ENCODE measurements at places on chromosomes 13 and 19.
A peak's percentile ranks its signal among the peaks of the same experiment; 100 is the strongest.

DNA sequence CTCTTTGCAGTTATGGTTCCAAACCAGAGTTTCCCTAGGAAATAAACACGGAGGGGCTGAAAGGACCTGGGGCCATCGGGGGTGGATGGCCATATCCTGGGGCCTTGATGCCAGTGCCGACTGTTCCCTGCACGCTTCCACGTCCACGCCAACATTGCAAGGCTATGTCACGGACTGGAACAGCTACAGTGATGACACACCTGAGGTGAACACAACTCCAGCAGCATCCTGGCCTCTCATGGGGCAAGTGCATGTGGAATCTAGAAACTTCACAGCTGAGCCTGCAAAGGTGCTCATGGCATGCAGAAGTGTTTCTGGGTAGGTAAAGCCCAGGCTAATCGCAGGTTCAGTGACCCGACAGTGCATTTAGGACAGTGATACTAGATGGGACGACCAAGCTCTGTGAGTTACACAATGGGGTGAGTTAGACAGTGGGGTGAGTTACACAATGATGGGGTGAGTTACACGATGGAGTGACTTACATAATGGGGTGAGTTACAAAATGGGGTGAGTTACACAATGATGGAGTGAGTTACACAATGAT lies 52.0 kb upstream of the GAS6 start:
- DNase-seq, result no peak

- no peak for DNase-seq
Measured at GRCh38 chr19:50204811-50205675, 1.6 kb downstream of the MYH14 start.

DNA sequence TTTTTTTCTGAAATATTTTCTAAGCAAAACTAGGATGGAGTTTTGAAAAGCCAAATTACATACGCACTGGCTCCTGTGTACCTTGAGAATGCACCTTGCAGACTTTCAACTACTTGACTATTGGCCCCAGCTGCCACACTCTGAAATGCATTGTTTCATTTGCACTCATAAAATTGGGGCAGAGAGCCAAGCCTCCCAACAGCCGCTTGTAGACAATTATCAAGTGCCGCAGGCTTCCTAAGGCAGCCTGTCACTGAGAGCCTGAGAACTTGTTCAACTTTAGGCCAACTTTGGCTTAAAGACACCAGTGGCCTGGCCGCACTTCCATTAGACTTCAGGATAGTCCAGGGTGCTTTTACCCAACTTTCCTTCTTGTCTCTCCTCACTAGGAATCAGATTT lies 115.7 kb upstream of the STARD13 start:
- DNase-seq, result no peak

- no peak for DNase-seq
Measured at GRCh38 chr19:33702606-33703437, 81.1 kb downstream of the CHST8 start.

- DNase-seq, result no peak
Measured at GRCh38 chr19:5890099-5890498, 13.5 kb downstream of the NDUFA11 start.

- DNase-seq, result no peak
Measured at GRCh38 chr13:111508164-111508870, 187.9 kb downstream of the TEX29 start.

- DNase-seq, result no peak
Measured at GRCh38 chr19:47657719-47658118, 48.8 kb downstream of the BICRA start.

DNA sequence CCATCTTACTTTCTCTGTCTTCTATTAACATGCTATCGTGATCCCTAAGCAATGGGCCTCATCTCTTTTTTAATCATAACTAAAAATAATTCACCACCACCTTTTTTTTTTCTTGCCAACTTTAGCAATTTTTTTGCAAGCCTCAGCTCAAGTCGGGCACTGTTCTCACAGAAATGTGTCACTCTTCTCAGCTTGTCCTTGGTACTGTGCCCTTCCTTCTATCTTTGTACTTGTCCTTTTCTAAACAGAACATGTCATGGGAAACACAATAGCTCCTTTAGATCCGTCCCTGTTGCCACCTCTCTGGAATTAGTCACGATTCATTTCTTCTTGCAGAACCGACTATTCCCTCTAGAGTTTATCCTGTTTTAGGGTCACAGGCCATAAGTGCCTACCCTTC lies 10.3 kb downstream of the SERP2 start:
- DNase-seq, result no peak

DNA sequence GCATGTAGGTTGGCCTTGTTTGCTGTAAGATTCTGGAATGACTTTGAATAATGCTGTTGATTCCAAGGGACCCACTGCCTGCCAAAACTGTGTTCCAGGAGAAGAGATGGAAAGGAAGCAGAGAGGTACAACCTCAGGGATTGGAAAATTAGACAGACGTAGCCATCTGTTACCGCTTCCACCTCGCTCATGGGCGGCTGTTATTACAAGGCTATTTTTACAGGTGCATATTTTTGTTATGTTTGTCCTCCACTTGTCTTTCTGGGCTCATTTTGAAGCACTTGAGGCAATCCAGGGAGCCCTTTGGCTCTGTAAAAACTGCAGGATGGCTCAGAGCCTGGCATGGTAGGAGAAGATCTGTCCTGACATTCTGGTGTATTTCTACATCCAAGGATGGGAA lies 276.4 kb upstream of the TMTC4 start:
- DNase-seq, result no peak

GRCh38 chr19:54556194-54556593 lies 17.4 kb upstream of the LILRA2 start:
- no peak for DNase-seq

DNA sequence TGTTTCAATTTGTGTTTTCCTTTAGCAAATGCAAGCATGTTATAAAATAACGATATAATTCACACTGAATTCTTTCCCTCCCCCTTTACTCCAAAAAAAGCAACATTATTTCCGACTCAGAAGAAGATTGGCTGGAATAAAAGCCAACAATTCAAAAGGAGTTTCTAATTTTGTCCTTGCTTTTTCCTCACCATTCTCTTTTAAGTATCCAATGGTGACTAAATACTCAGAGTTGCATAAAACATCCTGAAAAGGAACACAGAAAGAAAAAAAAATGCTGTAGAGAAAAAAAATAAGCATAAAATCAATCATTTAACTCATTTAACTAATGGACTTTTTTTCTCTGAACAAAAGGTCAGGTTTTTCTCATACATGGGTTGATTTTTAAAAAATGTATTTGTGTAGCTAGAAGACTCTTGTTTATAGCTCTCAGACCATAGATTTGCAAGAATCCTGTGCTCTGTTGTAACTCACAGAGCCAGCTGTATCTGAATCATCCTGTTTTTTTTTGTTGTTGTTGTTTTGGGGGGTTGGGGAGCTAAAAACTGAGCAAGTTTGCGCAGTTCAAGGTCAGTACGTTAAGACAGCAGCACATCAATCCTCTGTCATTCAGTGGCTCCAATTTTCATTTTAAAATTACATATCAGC lies 108.1 kb downstream of the PCDH17 start:
- no peak for DNase-seq

DNA sequence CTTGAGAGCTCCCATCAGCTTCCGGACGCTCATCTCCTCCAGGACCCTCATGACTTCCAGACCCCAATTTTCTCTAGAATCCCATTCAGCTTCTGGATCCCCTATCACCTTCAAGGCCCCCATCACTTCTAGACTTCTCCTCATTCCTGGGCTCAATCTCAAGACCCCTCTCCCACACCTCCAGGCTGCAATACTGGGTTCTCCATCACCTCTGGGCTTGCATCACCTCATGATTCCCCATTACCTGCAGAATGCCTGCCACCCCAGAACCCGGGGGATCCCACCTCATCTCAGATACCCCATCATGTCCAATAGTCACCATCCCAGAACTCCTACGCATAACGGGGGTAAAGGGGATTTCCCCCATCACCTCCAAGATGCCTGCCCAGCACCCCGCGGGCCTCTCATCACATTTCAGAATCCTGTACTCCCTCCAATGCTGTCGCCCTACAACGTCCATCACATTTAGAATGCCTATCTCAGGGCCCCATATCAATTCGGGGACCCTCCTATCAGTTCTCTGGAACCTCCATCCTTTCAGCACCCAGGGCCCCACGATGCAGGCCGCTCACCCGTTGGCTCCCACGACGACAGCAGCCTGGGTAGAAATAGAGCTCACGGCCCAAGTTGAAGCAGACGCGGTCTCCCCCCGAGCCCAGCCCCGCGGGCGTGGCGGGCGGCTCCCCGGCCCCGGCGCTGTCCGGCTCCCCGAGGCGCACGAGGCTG lies 738 bp downstream of the DMWD start:
- DNase-seq, result peak; percentile 4

GRCh38 chr13:110440946-110441731 lies 120.4 kb downstream of the RAB20 start:
- DNase-seq, result no peak

DNA sequence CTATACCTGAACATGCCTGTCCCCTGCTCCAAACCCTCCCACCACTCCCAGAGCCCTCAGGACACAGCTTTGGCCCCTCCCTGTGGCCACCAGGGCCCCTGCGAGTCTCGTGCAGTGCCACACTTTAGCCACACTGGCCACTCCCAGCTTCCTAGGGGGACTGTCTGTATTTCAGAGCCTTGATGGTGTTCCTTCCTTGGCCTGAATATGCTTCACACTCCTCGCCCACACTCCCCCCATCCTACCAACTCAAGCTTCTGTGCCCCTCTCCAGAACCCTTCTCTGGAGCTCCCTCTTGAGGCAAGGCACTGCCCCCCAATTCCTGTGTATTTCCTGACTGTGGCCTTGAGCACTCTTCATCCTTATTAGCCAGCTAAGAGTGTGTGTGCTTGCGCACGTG lies 80.2 kb downstream of the DPF1 start:
- DNase-seq, result no peak

GRCh38 chr13:25478186-25478585 lies 106.4 kb downstream of the ATP8A2 start:
- no peak for DNase-seq

GRCh38 chr19:49546825-49547565 lies 19.2 kb downstream of the RCN3 start:
- DNase-seq, result peak; percentile 87

- DNase-seq, result peak; percentile 83
Measured at GRCh38 chr19:50358483-50359327, 6.7 kb downstream of the NAPSA start.

GRCh38 chr13:64553411-64554129 lies 2676.6 kb downstream of the PCDH9 start:
- no peak for DNase-seq

DNA sequence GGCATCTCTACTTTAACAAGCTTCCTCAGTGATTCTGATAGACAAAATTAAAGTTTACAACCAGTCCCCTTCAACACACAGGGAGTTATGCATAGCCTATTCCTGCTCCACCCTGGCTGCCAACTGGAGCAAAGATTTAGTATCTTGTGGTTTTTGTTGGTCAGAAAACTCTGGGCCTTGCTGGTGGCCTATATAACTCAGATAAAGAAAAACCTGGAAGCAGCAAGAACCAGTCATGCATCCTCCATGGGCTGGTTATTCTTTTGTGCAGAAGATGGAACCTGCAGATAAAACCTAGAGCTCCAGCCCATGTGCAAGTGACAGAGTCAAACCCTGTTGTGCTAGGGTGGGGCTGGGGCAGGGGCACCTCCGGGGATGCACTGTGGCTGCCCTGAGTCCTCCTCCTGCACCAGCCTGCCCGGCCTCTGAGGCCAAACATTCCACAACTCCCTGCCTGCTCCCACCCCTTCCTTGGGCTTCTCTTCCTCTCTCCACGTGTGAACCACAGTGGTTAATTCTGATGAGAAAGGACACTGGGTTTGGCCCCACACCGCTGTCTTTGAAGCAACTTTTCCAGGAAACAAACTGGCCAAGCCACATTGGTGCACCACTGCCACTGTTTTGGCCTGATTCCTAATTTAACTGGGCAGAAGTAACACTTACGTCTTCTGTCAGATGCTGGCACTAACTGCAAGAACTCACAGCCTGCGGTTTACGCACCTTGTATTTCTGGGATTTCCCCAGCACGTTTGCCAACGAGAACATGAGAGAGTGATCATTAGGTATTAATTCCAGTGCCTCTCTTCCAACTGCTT lies 23.3 kb upstream of the GGACT start:
- DNase-seq, result peak; percentile 26

DNA sequence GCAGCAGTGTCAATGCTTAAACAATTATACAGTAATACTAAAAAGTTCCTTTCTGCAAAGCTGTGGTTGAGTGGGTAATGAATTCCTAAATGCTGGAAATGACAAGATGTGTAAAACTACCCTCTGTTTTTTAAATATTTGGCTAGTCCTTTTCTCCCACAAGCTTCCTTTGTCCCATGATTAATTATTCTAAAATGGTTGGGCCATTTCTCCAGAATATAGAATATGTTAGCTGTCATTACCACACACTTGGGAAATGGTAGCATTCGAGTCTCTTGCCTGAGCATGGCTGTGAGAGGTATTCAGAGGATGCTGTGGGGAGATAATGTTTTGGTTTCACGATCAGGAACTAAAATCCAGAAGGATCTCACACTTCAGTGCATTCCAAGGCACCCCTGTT lies 1185.8 kb downstream of the UQCRFS1 start:
- no peak for DNase-seq

DNA sequence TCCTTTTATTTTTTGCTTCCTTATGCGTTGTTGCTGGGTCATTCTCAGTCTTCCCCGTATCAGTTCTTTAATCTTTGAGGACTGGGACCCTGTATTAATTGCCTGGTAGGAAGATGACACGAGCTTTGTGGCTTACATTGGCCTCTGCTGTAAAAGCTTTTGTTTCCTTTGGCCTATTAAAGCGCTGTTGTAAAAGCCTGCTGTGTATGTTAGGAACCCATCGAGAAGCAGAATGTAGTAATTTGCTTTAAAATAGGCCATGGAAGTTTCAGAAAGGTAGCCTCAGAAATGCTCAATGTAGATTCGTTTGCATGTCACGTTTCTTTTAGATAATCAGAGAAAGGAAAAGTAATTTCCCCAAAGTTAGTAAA lies 257.5 kb upstream of the STARD13 start:
- DNase-seq, result no peak

GRCh38 chr19:45638930-45639729 lies at the start of gene EML2:
TSS of gene EML2 (minus strand) at chr19:45639397. CDS start at chr19:45639376, 21 bp downstream.
- peak; percentile 43 for DNase-seq

DNA sequence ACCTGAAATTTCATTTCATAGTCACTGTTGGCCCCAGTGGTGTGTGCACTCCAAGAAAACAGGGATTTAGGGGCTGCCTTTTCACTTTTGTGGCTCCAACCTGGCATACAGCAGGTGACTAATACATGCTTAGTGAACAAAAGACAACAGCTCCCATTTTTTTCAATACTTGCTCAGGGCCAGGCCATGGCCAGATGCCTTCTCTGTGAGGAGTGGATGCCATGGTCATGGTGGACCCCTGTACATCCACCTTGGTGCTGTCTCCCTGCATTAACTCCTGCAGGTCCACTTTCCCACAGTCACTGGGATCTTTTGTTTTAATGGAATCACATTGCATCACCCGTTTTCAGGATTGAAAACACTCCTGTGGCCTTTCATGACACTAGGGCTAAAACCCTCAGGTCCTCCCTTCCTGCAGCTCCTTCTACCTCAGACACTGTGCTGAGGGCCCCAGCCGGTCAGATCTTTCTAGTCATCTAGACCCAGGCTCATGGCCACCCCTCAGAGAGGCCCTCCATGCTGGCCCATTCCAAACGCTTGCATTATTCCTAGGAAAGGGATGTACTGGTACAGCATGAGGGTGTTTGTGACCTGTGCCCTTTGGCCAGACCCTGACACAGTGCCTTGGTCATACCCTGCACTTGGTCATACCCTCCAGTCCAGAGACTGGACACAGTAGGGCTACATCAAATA lies 1.2 kb upstream of the TMEM147 start:
- DNase-seq, result no peak
